ENCODE measurements at places on chromosomes 4 and X. TPM values are rescaled to one million over a fixed set of nuclear protein-coding genes. Genes with fewer than 3 reads are reported as not detected.
A peak's percentile ranks its signal among the peaks of the same experiment; 100 is the strongest.

DNA sequence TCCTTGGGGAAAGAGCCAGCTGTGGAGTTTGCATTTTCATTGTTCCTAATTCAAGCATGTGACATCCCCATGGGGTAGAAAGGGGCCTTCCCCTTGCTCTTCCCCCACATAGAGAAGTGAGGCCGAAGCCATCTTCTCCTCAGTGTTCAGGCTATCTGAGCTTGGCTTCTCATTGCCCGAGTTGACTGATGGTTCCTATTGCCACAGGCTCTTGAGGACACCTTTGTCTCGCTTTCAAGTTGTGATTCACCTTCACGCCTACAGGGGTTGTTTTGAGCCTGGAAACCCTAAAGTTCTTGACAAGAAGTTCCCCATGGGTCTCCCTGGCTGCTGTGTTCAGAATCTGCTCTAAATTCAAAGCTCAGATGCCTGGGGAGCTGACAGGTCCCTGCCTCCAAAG, 25.0 kb downstream of the CCNQ start:
- no peak for DNase-seq
- H3K27me3 ChIP-seq, result no peaks in the 10 kb centered on the region
- no peak overlapping the region for H3K4me3 ChIP-seq
- peaks cover 7% of the 10 kb centered on the region for H3K4me1 ChIP-seq
- H3K36me3 ChIP-seq, result no peaks in the 10 kb centered on the region

GRCh38 chr4:187380181-187380581, 615.4 kb upstream of the ZFP42 start:
- H3K4me1 ChIP-seq, result no peaks in the 10 kb centered on the region
- H3K27me3 ChIP-seq, result no peaks in the 10 kb centered on the region
- H3K27ac ChIP-seq, result no peak overlapping the region
- no peaks in the 10 kb centered on the region for H3K36me3 ChIP-seq
- H3K4me3 ChIP-seq, result no peak overlapping the region
- DNase-seq, result no peak

DNA sequence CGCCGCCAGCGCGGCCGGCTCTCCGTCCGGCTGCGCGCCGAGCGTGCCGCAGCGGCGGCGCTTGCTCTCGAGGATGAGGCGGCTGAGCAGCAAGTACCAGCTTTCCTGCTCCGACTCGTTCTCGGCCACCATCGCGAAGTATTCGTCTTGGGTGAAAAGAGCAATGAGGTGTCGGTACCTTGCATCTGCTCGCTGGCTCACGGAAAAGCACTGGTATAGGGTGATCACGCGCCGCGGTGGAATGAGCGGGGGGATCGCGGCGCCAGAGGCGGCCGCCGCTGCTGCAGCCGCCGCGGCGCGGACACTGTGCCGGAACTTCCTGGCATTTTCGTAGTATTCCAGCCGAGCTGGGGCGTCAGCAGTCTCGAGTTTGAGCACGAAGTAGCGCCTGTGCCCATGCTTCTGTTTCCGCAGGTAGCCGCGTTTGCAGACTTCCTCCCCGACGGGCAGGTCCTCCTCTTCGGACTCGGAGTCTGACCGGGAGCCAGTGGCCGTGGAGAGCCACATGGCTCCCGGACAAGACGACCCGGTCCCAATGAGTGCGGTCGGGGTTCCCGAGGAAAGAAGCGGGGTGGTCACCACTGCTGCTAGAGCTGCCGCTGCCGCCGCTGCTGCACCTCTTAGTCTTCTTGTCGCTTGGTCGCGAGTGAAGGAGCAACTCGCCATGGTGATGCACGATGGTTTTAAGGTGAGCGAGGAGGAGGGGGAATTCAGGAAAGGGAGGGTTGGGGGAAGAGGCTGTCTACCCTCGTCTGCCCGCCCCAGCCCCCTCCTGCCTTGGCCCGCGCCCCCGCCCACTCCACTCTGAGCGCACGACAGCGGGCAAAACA, 469 bp downstream of the IRS4 start:
- H3K27ac ChIP-seq, result no peak overlapping the region
- no peak for DNase-seq

- no peak for DNase-seq
- H3K27ac ChIP-seq, result no peak overlapping the region
- H3K4me3 ChIP-seq, result no peak overlapping the region
- peaks cover 6% of the 10 kb centered on the region for H3K4me1 ChIP-seq
- peaks cover 7% of the 10 kb centered on the region for H3K36me3 ChIP-seq
- H3K27me3 ChIP-seq, result no peaks in the 10 kb centered on the region
These were observed 50.3 kb downstream of the SH3RF1 start for GRCh38 chr4:169220447-169220846.

DNA sequence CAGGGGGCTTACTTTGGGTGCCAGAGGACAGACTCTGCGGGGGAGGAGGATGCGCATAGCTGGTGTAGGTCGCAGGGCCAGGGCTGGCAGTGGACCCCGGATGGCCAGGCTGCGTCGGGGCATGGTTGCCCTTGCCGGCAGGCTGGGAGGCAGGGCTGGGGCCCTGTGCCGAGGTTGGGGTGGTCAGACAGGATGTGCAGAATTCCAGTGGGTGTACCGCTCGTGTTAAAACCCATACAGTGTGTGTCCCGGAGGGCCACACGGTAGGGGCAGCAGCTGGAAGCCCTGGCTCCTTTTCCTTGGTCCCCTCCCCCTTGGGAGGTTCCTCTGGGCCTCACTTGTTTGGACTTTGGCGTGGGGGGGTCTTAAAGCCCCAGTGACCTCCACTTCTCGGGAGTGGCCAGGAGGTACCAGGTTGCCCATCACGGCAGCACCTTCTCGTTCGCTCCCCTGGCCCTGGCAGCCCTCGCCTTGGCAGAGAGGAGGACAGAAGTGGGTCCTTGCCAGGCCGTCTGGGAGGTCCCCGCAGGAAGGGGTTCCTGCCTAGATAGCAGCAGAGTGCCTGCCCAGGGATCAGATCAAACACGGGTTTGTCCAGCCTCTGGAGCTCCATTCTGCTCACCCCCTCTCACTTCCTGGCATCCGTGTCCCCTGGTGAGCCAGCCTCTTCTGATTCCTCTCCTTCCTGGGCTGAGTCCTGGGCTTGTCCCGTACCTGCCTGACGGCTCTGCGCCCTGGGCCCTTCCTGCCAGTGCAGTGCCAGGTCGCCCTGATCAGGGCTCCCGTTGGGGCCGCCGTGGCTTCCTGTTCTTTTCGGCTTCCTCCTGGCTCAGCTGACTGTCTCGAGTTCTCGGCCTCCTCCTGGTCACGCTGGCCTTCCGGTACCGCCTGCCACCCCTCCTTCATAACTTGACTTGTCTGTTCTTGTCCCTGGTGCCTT, 56.7 kb upstream of the HGFAC start:
- peak overlapping the region; percentile 94 for H3K27ac ChIP-seq
- no peak overlapping the region for H3K4me3 ChIP-seq
- peaks cover under 1% of the 10 kb centered on the region for H3K27me3 ChIP-seq
- no peak for DNase-seq

GRCh38 chr4:182222766-182223165, 20.4 kb upstream of the TENM3 start:
- H3K4me3 ChIP-seq, result peak overlapping the region; percentile 21
- H3K36me3 ChIP-seq, result no peaks in the 10 kb centered on the region
- no peaks in the 10 kb centered on the region for H3K27me3 ChIP-seq
- peaks cover 11% of the 10 kb centered on the region for H3K4me1 ChIP-seq
- DNase-seq, result no peak

EIF2S3 gene
- 368 TPM for total RNA-seq

LEF1 gene
- 66.1 TPM for total RNA-seq

- no peak overlapping the region for H3K27ac ChIP-seq
- H3K4me1 ChIP-seq, result peaks cover 48% of the 10 kb centered on the region
- no peaks in the 10 kb centered on the region for H3K36me3 ChIP-seq
- no peak for DNase-seq
- no peak overlapping the region for H3K4me3 ChIP-seq
These were observed 50.9 kb downstream of the FAM193A start for GRCh38 chr4:2587213-2587823.

DNA sequence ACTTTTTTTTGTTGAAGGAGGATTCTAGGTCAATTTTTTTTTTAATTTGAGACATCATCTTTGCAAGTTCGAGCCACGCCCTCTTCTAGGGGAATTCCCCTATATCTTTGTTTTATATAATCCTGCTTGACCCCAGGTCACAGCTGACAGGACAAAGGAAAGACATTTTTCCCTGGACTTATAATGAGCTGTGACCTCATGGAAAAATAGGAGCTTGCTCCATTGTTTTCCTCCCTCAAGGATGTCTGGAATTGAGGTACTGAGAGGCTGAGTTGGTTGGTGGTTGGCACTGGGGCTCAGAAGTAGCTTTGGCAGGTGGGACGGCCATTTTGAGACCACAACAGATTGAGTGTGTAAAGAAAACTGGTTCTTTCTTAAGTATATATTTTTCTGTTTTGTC, 49.0 kb downstream of the GBA3 start:
- no peaks in the 10 kb centered on the region for H3K4me1 ChIP-seq
- peaks cover 3% of the 10 kb centered on the region for H3K27me3 ChIP-seq
- DNase-seq, result no peak
- no peak overlapping the region for H3K27ac ChIP-seq
- no peak overlapping the region for H3K4me3 ChIP-seq

Data from type B pancreatic cell (in vitro differentiated cells).